Activated CD4-positive, alpha-beta memory T cell treated with anti-CD3 and anti-CD28 coated beads, Interleukin-2, amount 10 ng/mL, durations not matched to agents 7 days and 5 days (primary cell): ENCODE measurements at places on chromosomes 5 and 9.

GRCh38 chr5:135190416-135191083 is 156.5 kb upstream of the PITX1 start:
- no peak for DNase-seq

GRCh38 chr9:110330484-110331105 is 7.1 kb downstream of the TXNDC8 start:
- DNase-seq: no peak

DNA sequence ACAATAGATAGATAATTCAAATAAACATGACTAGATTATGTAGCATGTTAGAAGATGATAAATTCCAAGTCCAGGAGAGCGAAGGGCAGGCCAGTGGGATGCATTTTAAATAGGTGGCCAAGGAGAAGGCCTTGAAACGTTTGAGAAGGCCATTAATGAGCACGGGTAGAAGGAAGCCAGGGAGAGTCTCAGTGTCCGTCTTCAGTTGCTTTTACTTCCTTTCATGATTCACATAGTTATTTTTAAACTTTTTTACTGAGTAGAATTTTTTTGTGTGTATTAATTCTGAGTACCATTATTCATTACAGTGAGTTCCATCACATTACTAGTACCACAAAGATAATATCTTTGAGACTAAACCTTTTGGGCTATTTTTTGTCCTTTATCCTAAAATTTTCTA is 259.2 kb downstream of the ARRDC3 start:
- DNase-seq: no peak

DNA sequence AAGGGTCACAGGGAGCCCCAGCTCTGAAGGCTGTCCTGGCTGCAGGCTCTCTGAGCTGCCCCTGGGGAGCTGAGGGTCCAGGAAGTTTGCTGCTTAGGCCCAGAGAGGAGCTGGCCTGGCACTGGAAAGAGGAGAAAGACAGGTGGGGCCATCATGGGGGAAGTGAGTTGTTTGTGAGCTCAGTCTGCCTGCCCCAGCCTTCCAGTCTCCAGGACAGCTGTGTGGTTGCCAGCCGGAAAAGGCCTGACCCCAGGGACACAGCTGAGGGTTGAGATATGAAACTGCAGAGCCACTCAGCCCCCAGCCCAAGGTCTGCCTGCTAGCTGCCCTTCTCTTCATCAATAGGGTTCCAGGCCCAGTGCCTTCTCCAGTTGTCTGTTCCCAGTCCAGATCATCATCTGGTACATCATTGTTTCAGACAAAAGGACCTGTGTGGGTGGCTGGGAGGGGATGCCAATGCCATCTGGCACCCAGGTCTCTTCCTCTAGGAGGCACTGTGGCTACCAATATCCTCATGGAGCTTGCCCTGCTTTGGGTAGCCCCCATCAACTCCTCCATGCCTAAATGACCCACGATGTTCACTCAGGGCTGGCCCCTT is 4.3 kb upstream of the DDX41 start:
- DNase-seq: no peak

GRCh38 chr5:134101686-134102439 is 12.6 kb upstream of the TCF7 start:
- DNase-seq: peak; percentile 72

- DNase-seq: no peak
Measured at GRCh38 chr5:123813937-123814624, 302.1 kb downstream of the CSNK1G3 start.

GRCh38 chr5:1718669-1719068 is 81.0 kb downstream of the MRPL36 start:
- DNase-seq: no peak

GRCh38 chr5:2134543-2135292 is 252.0 kb upstream of the IRX4 start:
- no peak for DNase-seq

DNA sequence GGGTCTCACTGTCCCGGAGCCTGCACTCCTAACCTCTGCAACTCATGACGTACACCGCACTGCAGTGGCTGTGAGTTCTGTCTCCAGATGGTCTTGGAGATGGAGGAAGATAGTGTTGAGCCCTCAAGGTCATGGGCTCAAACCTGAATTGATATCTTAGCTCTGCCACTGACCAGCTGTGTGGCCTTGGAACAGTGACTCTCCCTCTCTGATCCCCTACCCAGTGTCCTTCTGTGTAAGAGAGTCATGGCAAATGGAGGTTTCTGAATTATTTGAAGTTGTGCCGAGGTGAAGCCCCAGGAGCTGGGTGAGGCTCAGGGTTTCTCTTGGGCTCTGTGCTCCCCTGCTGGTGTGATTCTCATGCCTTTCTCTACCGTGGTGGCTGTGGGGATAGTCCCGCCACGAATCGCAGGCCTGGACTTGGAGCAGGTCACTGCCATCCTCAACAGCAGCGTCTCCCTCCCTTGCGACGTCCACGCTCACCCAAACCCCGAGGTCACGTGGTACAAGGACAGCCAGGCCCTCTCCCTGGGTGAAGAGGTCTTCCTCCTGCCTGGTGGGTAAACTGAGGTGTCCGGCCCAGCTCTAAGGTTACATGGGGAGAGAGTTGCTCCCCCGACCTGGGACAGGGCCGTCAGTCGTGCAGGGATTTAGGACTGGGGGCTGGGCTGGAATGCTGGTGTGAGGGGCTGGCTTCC is 60.6 kb upstream of the ASS1 start:
- DNase-seq: no peak

- DNase-seq: no peak
Measured at GRCh38 chr9:123033352-123033751, at the start of gene GPR21. Gene GPR21 (plus strand): TSS chr9:123033667. CDS start chr9:123034567, 900 bp downstream.

- no peak for DNase-seq
Measured at GRCh38 chr9:70553707-70554673, 139.5 kb upstream of the KLF9 start.

DNA sequence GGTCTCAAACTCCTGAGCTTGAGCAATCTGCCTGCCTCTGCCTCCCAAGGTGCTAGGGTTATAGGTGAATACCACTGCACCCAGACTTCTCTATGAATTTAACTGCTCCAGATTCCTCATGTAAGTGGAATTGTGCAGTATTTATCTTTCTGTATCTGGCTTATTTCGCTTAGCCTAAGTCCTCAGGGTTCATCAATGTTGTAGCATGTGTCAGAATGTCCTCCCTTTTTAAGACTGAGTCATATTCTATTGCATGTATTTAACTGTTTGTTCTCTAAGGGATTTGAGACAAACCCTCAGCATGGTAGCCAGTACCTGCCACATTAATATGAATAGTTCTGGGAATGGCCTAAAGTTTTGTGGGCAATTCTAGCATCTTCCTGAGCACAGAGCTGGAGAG is 53.9 kb upstream of the TUT7 start:
- DNase-seq: no peak

DNA sequence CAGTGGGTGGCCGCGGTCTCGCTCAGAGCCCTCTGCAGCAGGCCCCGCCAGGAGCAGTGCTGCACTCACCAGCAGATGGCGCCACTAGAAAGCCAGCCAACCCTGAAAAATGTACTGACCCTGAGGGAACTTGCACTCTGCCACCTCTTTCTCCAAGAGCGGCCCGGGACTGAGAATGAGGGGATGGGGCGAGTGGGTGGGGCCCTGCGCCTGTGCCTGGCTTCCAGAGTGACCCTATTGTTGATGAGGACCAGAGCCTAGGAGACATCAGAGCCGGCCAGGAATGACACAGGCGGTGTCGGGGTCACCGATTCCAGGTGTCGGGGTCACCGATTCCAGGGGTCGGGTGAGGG is 2.9 kb upstream of the IL17B start:
- peak; percentile 75 for DNase-seq

DNA sequence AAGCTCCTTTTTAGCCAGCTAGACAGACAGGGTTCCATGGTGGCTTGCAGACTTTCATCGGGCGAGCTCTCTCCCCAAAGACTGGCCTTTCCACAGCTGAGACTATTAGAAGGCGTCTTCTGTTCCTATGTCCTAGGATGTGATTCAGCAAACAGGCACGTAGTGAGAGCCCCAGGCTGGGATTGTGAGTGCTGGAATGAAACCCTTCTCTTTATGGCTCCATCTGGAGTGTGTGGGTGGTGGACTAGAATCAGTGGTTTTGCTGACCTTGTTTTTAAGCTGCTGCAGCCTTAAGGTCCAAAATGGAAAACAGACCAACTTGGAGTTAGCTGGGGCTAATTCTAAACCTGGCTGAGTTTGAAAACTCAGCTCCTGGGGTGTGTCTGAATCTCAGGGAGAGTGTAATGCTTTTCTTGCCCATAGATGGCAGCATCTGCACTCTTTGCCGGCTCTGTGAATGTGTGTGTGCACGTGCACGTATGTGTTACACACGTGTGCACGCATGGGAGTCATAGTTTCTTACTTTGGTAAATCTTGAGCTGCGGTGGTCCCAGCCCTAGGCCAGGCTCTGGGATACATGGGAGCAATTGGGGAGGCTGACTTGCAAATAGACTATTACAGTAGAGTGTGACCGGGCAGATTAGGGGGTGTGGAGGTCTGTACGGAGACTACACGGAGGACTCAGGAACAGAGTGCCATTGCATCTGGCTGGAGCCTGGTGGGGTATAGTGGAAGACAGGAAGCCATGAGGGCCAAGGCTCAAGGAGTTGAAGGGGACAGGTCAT is 10.7 kb downstream of the GSN start:
- peak; percentile 50 for DNase-seq

DNA sequence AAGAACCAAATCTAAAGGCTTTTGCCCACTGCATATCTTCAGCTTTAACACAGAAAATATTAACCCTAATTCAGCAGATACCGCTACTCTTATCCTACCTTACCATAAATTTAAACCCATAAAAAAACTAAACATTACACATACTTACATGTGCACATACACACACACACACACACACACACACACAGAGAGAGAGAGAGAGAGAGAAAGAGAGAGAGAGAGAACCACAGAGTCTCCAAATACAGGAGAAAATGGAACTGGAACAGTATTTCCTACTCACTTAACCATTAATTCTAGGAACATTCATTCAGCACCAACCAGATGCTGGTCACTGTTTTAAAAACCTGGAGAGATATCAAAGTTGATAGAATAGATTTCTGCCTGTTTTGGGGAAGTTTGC is 53.7 kb downstream of the EFNA5 start:
- no peak for DNase-seq

DNA sequence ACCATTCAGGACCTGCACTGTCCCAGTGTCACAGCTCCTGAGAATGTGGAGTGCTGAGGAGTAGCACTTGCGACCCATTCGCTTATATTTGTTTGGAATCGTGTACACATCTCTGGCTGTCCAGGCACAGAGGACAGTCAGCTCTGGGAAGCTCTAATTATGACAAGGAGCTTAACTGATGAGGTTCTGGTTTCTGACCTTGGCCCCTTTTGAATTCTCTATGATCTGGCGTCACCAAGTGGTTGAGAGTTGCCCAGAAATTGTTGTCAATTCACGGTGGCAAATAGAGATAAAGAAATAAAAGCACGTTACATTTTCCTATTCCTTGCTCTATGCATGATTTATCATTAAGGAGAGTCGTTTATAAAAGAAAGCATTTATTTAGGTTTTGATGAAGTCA is 34.9 kb upstream of the LECT2 start:
- no peak for DNase-seq

DNA sequence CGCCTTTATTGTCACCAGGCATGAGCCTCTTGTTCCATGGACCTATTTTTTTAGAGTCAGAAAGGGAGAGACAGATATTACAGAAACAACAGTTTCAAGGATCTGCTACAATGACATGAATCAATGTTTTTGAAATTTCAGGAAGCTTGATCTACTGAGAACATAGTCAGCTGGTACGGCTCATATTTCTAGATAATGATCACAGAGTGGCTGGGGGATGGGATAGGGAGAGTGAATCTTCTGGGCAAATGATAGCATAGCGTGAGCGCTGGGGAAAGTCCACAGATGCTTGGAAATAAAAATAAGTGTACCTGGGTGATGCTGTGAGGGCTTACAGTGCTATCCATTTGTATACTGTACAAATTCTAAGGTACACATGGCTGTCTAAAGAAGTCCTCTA is 340.4 kb downstream of the EBF1 start:
- DNase-seq: no peak

- DNase-seq: no peak
Measured at GRCh38 chr9:130106860-130107233, 53.1 kb downstream of the GPR107 start.

- no peak for DNase-seq
Measured at GRCh38 chr5:90294604-90295003, 115.0 kb downstream of the CETN3 start.

GRCh38 chr5:71974165-71974564 is 133.1 kb upstream of the MAP1B start:
- DNase-seq: no peak

DNA sequence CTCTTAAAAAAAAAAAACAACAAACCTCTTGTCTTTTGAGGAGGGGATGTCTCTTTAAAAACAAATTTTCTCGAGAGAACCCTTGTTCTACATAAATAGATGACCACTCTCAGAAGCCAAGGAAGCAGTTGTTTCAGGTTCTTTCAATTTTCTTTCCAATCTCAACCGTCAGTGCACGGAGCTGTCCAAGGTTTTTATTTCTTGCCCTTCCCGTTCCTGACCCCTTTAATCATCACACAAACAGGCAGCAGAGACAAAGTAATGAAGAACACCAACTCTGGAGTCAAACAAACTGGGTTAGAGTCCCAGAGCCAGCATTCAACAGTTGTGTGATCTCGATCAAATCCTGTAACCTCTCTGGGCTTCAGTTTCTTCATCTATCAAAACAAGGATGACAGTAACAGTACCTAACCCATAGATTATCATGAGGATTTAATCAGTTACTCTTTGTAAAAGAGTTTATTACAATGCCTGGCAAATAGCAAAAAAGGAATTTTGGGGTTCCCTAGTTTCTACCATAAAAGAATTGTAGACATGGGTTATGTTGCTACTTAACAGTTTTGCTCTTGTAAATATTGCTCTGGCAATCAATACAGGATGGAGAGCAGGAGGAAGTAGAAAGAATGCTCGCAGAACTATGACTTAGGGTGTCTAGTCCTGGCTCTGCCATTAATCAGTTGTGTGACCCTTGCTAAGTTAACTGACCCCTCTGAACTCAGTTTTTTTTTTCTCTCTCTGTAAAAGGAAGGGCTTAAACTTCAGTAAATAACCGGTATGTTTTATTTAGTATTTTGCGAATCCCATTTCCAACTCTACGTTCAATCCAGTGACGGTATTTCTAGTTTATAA is 1.0 kb upstream of the NIM1K start:
- no peak for DNase-seq

DNA sequence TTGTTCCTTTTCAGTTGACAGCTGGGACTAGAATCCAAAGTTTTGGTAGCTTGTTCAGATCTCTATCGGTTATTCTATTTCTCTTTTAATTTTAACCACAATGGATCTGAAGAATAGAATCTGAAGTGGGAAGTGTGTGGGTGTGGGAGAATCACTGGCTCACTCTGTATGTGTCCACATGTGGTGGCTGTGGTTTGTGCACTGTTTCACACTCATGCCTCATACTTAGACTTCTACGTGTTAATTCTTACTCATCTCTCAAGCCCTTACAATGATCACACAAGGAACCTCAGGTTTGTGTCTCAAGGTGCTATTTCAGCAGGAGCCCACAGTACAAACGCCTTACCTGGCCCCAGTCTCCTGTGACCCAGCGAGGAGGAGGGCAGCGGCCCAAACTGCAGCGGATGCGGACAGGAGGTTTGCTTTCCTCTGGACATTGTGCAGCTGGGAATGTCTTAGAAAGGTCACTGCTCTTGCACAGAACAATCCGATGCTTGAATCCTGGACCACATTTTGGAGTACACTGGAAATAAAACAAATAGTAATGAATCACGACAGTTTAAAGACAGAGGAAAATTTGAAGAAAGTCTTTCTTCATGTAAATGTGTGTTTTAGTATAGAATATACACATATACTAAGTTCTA is 309.1 kb downstream of the ADAMTS6 start:
- peak; percentile 28 for DNase-seq

GRCh38 chr5:62284946-62285891 is 20.8 kb upstream of the KIF2A start:
- DNase-seq: peak; percentile 78
